HS-27A (cell line): ENCODE measurements at places on chromosomes 3 and 15.

DNA sequence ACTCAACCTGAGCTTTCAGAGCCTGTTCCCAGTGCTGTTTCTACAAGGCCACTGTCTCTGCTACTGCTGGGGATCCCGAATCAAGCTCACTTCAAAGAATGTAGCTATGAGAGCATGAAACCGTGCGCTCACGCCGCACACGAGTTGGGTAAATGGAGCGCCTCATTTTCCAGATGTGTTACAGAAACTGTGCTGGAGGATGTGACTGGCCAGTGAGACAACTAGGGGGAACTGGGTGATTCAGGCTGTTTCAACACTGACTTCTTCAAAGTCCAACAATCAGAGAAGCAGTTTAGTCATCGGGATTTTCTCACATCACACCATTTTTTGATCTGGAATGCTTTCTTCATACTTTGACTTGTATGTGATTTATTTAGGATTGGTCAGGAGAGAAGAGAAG lies 3.5 kb downstream of the ZNF710 start:
- no peak for DNase-seq

DNA sequence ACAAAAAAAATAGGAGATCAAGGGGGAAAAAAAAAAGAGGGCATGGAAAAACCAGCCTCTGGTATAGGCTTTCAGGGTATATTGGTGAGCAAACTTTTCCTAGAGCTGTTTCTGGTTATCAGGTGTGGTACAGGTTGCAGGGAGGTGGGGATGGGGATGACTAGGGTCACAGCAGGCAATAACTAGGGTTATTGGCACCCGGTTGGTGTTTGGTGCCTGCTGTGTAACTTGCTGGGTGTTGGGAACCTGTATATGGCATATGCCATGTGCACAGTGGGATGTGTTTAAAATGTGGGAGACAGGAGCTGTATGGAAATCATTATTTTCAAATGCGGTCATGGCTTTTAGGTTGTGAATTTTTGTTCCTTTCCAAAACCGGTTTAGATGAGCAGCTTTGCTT lies 119.2 kb downstream of the PTPRG start:
- DNase-seq: no peak

- DNase-seq: peak; percentile 19
Observed at GRCh38 chr3:19945969-19946831, 697 bp upstream of the RAB5A start.

- no peak for DNase-seq
Observed at GRCh38 chr3:12479919-12480427, 4.3 kb upstream of the TSEN2 start.

DNA sequence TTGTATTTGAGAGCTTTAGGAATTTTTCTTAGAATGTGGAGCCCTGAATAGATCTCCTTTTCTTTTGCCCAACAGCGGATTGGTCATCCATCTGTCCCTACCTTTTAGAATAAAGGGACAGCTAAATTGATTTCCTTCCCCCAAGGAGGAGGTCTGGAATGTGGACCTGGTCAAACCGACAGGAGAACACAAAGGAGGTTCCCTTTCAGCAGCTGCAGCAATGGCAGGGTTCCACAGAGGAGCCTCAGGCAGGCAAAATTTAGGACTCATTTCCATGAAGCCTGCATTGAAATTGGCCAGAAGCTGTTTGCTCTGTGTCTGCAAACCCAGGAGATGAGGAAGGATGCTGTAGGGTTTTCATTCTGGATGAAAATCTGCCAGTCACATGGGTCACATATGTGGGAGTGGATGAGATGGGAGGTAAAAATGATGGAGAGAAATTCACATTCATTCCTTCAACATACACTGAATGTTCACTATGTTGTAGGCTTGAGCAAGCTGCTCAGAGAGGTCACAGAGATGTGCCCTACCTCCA lies 77.3 kb downstream of the LRTM1 start:
- DNase-seq: no peak

DNA sequence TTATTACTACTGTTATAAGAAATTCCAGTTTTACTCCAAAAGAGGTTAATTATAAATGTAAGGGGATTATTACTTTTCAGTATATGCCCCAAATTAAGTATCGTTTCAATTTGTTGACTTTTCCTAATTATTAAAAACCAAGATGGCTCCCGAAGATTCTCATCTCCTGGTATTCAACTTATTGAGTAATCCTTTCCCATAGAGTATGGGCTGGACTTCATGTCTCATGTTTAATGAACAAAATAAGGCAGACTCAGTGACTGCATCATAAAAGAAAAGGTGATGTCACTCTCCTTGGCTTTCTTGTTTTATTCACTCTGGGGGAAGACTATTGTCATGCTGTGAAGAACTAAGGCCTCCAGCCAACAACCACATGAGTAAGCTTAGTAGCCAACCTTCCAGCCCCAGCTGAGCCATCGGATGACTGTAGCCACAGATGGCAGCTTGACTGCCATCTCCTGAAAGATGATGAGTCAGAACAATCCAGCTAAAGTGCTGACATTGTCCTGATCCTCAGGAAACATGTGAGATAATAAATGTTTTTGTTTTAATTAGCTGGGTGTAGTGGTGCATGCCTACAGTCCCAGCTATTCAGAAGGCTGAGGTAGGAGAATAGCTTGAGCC lies 17.3 kb downstream of the IGF2BP2 start:
- DNase-seq: no peak
